ELR (cell line): ENCODE measurements at places on chromosomes 5 and 9.
A peak's percentile ranks its signal among the peaks of the same experiment; 100 is the strongest.

DNA sequence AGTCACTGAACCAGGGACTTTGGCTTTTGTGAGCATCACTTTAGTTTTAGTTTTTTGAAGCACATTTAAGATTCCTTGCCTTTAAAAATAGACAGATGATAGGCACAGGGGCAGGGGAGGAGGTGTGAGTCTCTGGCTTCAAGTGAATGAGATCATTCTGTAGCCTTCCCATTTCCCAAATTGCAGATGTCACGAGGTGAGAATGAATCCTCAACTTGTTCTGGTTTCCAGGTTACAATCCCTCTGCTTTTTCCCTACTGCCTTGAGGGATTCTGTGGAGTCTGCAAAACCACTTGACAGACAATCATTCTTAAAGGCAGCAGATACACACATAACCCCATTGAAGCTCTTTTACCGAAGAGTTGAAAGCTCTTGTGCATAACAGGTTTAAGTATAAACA is 332.4 kb downstream of the DMAC1 start:
- no peak for DNase-seq

GRCh38 chr5:67816456-67816855 is 399.1 kb upstream of the PIK3R1 start:
- DNase-seq, result no peak

DNA sequence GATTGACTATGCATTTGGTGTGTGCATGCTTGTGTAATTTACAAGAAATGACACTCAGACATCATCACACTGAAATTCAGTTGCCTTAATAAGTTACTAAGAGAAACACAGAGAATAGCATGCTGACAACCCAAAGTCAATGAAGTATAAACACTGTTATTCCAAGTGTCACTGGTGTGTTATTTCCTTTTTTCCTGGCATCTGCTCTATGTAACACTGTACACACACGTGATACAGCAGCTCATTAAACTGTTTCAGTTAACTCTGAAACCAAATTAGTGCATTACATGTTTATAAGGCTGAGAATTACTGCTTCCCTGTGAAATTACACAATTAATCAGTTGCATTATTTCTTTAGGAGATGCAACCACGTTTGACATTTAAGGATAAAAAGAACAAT is 252.7 kb downstream of the EFNA5 start:
- DNase-seq, result no peak

GRCh38 chr9:117335837-117336433 is 78.9 kb downstream of the ASTN2 start:
- DNase-seq, result no peak

DNA sequence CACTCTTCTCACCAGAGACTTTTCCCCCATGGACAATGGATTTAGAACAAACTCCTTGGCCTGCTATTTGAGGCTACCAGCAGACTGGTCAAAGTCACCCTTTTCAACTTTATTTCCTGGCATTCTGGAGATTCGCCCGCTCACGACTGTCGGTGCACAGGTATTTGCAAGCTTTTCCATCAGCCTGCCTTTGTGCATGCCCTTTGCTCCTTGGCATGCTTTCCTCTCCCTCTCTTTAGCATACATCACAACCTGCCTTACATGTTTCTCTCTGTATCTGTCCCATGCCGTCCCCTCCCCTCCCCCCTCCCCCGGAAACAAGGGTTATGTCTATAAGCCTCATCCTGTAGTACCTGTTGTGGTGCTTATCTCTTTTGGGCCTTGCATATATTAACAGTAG is 257.1 kb downstream of the AOPEP start:
- DNase-seq, result no peak

- DNase-seq, result no peak
Observed at GRCh38 chr9:127850286-127850830, 4.1 kb downstream of the ENG start.

DNA sequence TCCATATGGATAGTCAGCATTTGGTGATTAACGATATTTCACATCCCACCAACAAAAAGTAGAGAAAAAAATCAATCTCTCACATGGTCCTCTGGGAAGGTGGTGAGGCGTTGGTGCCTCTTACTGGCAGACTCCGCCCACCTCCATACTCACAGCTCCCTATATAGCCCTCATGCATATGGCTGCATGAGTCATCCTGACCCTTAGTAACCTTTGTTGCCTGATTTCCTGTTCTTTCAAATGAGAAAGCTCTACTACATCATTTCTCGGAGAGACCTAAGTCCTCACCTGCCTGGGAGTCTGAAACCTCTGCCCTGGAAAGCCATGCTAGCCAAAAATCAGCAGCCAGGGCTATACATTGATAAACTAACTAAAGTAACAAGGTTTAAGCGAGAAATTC is 33.3 kb upstream of the ABCA1 start:
- peak; percentile 93 for DNase-seq

- no peak for DNase-seq
Observed at GRCh38 chr9:133821601-133822429, 83.7 kb upstream of the SARDH start.

GRCh38 chr9:27421577-27421976 is 102.5 kb upstream of the IFNK start:
- DNase-seq, result no peak

- no peak for DNase-seq
Observed at GRCh38 chr9:108273988-108274387, 581.8 kb downstream of the ACTL7B start.

DNA sequence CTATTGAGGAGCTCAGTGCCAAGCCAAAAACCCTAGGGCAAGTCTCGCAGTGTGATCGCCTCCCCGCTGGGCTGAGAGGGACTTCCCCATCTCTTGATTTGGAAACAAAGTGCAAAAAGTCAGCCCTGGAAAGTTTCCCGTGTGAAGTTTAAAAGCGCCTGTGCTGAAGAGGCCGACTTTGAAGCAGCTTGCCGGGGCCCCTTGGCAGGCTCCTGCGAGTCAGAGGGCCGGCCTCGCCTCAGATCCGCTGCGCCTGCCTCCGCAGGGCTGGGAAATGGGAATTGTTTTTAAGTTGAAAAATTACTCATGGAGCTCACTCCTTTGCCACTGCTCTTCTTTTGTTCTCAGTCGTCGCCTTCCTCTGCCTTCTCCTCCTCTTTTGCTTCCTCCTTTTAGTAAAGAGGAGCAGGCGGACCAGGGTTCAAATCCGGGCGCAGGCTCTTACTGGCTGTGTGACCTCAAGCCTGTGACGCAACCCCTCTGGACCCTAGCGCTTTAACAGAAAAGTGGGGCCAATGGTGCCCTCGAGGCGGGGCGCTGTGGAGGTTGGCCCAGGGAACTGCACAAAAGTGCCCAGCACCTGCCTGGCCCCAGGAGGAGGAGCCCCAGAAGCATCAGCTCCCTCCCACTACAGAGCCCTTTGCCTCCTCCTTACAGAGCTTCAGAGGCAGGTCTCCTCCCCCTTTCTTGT is 14.7 kb upstream of the LHX2 start:
- DNase-seq, result no peak

DNA sequence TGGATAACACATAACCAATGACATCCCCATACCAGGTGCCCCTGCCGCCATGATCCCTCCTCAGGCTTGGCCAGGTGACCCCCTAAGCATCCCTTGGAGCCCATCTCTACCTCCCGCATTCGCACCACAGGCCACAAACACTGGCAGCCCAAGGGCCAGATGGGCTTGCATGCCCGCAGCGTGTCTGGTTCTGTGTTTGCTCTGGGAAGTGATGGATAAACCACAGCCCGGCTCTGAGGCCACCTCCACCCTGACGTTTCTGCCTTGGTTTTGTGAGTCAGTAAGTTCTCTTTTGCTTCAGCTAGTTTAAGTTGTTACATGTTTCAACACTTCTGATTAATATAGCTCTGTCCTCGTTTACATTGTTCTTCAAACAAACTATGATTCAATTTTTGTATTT is 172.4 kb upstream of the PHYKPL start:
- no peak for DNase-seq

- DNase-seq, result no peak
Observed at GRCh38 chr9:36426945-36427344, 26.9 kb upstream of the RNF38 start.

DNA sequence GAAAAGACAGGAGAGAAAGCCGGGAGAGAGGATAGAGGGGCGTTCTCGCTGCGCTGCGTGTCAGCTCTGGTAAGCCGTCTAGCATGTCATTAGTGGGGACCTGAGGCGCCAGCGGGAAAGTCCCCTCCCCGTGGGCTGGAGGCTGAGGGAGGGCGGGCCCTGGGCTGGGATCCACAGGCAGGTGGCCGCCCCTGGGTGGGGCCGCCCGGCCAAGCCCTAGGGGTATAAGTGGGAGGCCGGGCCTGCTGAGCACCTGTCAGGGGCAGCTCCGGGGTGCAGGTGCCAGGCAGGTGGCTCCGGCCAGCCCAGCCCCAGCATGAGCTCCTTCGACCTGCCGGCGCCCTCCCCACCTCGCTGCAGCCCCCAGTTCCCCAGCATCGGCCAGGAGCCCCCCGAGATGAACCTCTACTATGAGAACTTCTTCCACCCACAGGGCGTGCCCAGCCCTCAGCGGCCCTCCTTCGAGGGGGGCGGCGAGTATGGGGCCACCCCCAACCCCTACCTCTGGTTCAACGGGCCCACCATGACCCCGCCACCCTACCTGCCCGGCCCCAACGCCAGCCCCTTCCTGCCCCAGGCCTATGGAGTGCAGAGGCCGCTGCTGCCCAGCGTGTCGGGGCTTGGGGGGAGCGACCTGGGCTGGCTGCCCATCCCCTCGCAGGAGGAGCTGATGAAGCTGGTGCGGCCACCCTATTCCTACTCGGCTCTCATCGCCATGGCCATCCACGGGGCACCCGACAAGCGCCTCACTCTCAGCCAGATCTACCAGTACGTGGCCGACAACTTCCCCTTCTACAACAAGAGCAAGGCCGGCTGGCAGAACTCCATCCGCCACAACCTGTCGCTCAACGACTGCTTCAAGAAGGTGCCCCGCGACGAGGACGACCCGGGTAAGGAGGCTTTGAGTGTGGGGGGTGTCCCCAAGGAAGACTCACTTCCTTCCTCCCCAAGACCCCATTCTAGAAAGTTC is at the start of gene FOXI1:
TSS of gene FOXI1 (plus strand) at position 256 of the 970 bp plus-strand sequence. CDS start at position 317, 61 bp downstream.
- DNase-seq, result no peak

DNA sequence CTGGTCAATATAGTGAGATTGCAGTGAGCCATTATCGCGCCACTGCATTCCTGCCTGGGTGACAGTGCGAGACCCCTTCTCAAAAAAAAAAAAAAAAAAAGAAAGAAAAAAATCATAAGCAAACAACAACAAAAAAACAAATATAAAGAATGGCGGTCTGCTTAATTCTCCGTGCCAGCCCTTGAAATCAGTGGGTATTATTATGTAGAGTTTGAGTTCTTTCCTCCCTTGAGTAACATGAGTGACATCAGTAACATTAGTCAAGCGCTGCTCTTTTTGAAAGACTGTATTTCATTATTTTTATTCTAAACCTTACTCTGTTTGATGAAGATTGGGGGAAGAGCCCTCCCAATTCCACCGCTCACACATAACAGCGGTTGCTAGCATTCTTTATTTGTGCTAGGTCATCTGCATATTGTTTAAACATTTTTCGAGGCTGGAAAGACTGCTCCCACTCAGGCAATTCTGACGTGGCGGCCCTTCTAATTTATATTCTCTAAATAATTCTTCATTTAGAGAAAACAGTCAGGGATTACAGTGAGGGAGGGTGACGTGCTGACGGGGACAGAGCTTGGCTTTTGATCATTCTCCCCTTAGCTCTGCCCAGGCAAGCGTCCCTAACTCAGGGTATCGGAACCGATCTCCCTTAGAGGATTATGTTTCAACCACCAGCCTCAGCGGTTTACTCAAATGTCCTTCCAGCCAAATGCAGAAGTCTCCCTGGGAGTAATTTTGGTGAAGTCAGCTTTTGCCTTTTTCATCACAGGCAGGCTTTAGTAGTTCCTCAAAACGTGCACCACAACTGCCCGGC is 860 bp upstream of the MARCHF6 start:
- DNase-seq, result peak; percentile 53

GRCh38 chr5:176151281-176151680 is 86.9 kb upstream of the SIMC1 start:
- DNase-seq, result peak; percentile 37

GRCh38 chr9:27586304-27586703 is 13.0 kb upstream of the C9orf72 start:
- DNase-seq, result no peak

DNA sequence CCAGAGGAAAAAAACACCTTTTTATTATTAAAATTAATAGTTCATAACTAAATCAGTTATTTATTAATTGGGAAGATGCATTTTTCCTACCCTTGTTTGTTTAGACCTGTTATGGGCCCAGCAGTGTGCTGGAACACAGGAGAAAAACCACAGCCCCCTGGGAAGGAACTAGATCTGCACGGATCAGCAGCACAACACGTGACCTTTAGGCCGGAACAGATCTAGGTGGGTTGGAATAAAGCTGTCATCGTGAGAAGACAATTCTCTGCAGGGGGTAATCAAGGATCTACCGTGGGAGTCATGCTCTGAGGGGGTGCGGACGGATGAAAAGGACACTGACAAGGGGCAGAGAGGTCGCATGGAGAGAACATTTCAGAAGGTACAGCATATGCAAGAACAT is 95.8 kb upstream of the SPATA31C2 start:
- DNase-seq, result no peak

GRCh38 chr5:119274767-119275130 is 81.1 kb upstream of the TNFAIP8 start:
- peak; percentile 83 for DNase-seq

GRCh38 chr9:4831119-4831518 is 38.4 kb downstream of the RCL1 start:
- DNase-seq, result peak; percentile 57

- DNase-seq, result no peak
Observed at GRCh38 chr9:137233143-137233980, 2.7 kb downstream of the SLC34A3 start.

- DNase-seq, result peak; percentile 74
Observed at GRCh38 chr5:89034588-89034987, 151.6 kb upstream of the MEF2C start.

GRCh38 chr5:146632620-146633322 is 116.8 kb upstream of the GPR151 start:
- no peak for DNase-seq

- DNase-seq, result no peak
Observed at GRCh38 chr5:179124853-179125788, 64.9 kb downstream of the ZNF354C start.

- DNase-seq, result no peak
Observed at GRCh38 chr9:135611142-135611874, 28.0 kb downstream of the GLT6D1 start.

DNA sequence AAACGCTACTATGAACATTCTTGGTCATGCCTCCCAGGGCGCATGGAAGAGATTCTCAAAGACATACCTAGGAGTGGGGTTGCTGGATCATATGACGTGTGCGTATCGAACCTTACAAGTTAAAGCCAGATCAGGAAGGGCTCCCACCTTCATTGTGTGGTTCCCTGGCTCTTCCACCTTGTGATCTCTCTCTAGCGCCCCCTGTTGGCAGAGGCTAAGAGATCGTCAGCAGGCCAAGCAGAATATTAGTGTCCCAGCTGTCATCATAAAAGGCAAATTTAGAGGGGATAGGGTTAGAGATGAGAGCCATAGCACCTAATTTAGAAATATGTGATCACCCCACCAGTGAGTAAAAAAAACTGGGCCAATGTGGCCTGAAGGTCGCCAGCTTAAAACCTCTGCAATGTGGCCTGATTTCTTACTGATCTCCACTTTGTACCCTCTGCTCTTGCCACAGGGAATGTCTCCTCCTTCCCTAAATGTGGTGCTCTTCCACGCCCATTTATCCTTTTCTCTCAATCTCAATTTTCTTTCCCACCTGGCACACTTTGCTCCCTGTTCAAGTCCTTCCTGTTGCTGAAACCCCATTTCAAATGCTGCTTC is 91.7 kb upstream of the SHB start:
- DNase-seq, result peak; percentile 72
